Left lobe of liver (tissue), 2 donors: ENCODE measurements at places on chromosomes 2 and 18. TPM values are rescaled to one million over a fixed set of nuclear protein-coding genes. Genes with fewer than 3 reads are reported as not detected.

Gene ATP8B1
- total RNA-seq: 12.1 TPM

Gene C2orf78
- total RNA-seq: not detected

Gene TWIST2
- total RNA-seq: not detected

Gene MC4R
- total RNA-seq: not detected

Gene ATP5MC3
- total RNA-seq: 192 TPM

Gene PPP1R1C
- total RNA-seq: 7.2 TPM

Gene AQP12A
- not detected for total RNA-seq

Gene ALPI
- total RNA-seq: not detected

Gene TANC1
- total RNA-seq: 5.0 TPM
